ENCODE measurements at places on chromosomes 3 and 15. TPM values are rescaled to one million over a fixed set of nuclear protein-coding genes. Genes with fewer than 3 reads are reported as not detected.

LYZL4 gene
- total RNA-seq, result not detected

PTPRG gene
- total RNA-seq, result 24.6 TPM

KBTBD13 gene
- total RNA-seq, result not detected

DUOXA2 gene
- not detected for total RNA-seq
